ENCODE measurements at places on chromosomes 1 and 21.

DNA sequence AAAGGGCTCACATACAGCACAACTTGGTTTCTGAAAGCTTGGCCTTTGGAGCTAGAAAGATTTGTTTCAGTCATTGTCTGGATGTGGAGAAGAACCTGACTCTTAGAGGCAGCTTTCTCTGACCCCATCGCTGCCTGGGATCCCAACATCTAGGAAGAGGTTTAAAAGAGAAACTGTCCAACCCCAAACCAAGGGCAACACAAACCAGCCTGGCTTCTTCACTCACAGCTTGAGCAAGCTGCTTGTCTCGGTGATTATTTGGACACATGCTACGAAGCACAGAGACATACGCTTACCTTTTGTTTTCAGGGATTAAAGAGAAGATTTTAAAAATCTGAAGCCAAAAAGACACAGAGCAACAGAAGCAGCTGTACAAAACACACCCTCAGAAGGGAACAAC lies 109.8 kb downstream of the ETS2 start:
- DNase-seq, result no peak

GRCh38 chr1:240666568-240667198 lies 54.7 kb upstream of the GREM2 start:
- DNase-seq, result no peak

DNA sequence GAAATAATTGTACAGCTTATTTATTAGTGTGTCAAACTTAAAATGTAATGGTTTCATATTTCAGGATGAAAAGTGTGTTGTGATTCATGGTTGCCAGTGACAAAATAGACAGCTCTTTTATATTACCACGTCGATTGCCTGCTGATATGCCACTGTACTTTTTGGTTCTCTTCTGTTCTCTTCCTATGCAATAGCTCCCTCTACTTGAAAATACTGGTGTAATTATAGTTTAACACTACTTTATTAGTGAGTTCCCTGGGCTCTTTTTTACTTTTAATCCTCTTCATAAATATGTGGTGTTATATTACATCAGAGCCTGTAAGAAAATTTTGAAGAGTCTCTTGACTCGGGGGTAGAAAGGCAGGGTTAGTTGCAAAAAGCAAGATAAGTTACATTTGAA lies 111.3 kb downstream of the PATJ start:
- peak; percentile 34 for DNase-seq

DNA sequence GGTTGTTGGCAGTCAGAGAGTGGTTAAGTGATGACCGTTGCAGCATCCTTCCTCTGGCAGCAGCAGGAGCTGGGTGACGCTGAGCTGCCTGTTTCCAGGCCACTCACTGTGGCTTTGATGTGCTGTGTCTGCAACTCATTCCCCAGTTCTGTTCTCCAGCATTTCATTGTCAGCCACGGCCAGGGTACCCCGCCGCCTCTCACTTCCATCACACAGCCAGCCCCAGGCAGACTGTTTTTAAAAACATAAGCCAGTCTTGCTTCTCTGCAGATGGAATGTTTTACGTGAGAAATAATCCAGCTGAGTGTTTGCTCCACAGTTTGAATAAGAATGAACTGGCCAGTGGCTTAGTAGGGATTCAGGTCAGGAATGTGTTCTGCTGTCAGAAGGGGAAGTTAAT lies 21.5 kb upstream of the ST6GALNAC3 start:
- DNase-seq, result no peak

GRCh38 chr1:8625981-8626898 lies 191.2 kb downstream of the RERE start:
- peak; percentile 72 for DNase-seq

- DNase-seq, result peak; percentile 10
These were observed 563.9 kb upstream of the NR5A2 start for GRCh38 chr1:199463521-199464127.

GRCh38 chr21:15719976-15720375 lies 9.8 kb upstream of the USP25 start:
- no peak for DNase-seq

- no peak for DNase-seq
These were observed 4.5 kb downstream of the SH3GLB1 start for GRCh38 chr1:86708920-86709319.

GRCh38 chr1:196773713-196774112 lies 927 bp upstream of the CFHR3 start:
- DNase-seq, result no peak

DNA sequence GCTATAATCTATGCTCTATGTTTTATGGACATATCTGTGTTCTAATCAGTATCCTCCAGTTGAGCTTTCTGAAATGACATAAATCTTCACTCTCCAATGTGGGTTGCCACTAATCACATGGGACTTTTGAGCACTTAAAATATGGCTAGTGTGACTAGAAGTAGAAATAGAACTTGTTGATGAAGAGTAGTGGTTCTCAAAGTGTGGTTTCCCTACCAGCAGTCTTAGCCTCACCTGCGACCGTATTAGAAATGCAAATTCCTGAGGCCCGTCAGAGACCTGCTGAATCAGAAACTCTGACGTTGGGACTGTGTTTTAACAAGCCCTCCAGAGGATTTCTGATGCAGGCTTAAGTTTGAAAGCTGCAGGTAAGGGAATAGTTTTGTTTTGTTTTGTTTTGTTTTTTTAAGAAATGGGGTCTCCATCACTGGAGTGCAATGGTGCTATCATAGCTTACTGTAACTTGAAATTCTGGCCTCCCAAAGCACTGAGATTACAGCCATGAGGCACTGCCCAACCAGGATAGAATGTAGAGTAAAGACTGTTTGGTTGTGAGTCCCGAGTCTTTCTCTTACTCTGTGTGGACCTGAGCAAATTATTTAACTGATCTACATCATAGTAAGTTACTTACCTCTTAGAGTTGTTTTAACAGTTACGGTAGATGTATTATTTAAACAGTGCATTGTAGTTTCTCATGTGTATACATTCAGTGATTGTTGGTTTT lies 21.7 kb downstream of the GLRX2 start:
- DNase-seq, result no peak

GRCh38 chr1:116988908-116989307 lies 12.7 kb upstream of the CD101 start:
- no peak for DNase-seq

GRCh38 chr21:18493422-18493821 lies 89.8 kb upstream of the TMPRSS15 start:
- no peak for DNase-seq

- no peak for DNase-seq
These were observed 48.0 kb upstream of the ACOT11 start for GRCh38 chr1:54500107-54500431.

GRCh38 chr1:176849281-176849680 lies 315.2 kb downstream of the ASTN1 start:
- no peak for DNase-seq

DNA sequence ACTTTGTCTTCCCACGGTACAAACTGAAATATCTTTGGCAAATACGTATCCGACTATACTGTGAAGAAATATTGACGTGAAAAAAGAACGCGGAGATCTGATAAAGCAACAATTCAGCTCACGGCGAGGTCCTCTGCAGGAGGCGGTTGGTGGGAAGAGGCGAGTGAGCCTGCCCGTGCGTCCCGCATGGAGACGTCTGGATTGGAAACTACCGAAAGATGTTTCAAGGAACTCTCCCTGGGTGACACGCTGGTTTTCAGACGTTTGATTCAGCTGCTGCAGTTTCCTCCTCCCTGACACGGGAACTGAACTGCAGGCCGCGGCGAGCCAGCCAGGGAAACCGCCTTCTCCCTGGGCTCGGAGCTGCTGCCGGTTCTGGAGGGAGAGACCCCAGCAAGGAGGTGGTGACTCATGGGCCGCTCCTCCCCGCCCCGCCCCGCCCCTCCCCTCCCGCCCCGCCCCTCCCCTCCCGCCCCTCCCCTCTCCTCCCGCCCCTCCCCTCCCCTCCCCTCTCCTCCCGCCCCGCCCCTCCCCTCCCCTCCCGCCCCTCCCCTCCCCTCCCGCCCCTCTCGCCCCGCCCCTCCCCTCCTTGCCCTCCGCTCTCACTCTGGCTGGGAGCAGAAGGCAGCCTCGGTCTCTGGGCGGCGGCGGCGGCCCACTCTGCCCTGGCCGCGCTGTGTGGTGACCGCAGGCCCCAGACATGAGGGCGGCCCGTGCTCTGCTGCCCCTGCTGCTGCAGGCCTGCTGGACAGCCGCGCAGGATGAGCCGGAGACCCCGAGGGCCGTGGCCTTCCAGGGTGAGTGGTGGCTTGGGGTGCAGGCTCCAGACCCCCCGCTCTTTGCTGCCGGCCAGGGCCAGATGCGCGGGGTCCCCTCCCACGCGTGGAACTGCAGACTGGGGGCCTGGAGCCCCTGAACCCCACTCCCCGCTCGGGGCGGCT lies at the start of gene COL6A1:
COL6A1 (plus strand) TSS at position 620 of the 941 bp plus-strand sequence; CDS start at position 701, 81 bp downstream.
- peak; percentile 96 for DNase-seq

- peak; percentile 69 for DNase-seq
These were observed 240.1 kb downstream of the DISC1 start for GRCh38 chr1:231866392-231867331.

DNA sequence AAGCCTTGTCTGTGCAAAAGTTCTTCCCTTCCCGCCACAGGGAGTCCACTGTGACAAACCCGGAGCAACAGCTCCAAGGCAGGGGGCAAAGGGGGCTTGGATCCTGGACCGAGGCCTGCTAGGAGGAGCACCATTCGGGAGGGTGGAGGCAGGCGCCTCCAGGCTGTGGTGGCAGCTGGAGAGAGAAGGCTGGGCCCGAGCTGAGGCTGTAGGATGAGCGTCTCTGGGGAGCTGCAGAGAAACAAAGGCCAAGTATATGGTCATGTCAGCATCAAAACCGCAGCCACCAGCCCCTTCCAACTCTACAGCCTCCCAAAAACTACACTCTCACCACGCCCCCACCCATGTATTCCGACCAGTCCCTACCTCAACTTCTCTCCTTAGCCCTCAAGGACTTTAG lies 579 bp downstream of the SH3BP5L start:
- DNase-seq, result peak; percentile 58

GRCh38 chr21:44892536-44893277 lies 19.2 kb upstream of the PTTG1IP start:
- DNase-seq, result peak; percentile 86

DNA sequence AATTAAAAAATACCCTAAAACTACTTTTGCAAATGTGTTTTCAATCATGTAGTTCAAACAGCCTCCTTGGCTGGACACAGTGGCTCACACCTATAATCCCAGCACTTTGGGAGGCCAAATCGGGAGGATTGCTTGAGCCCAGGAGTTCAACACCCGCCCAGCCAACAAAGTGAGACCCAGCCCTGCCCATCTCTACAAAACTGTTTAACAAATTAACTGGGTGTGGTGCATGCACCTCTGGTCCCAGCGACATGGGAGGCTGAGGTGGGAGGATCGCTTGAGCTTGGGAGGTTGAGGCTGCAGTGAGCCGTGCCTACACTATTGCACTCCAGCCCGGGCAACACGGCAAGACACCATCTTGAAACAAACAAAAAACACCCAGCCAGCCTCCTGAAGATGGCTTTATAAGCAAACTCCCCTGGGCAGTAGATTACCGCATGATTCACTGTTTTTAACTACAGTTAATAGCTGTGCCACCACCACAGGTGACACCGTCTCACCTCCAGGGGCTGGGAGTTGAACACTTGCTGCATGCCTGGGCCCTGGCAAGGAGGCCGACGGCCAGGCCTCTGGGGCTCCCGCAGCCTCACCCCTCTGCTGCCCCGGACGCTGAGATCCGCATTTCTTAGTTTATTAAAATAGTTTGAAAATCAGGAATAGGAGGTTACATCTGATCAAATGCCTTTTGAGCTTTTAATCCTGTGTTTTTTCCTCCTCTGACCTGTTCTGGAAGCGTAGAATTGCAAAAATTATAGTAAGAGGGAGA lies 16.2 kb downstream of the PTTG1IP start:
- DNase-seq, result no peak

- no peak for DNase-seq
These were observed 30.3 kb downstream of the UBR4 start for GRCh38 chr1:19179597-19180264.

GRCh38 chr1:49048188-49048587 lies 271.5 kb upstream of the BEND5 start:
- DNase-seq, result no peak

DNA sequence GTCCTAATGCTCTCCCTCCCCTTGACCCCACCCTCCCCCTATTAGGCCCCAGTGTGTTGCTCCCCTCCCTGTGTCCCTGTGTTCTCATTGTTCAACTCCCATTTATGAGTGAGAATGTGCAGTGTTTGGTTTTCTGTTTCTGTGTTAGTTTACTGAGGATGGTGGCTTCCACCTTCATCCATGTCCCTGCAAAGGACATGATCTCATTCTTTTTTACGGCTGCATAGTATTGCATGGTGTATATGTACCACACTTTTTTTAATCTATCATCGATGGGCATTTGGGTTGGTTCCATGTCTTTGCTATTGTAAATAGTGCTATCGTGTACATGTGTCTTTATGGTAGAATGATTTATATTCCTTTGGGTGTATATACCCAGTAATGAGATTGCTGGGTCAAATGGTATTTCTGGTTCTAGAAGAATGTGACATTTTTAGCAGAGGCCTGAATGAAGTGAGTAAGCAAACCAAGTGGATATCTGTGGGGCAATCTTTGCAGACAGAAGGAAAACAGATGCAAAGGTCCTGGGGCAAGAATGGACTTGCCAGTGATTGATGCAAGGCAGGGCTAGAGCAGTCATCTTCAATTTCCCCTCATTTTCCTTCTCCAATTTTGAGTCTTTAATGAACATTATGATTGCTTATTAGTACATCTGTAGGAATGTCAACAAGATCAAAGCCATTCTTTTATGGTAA lies 50.2 kb downstream of the UBE4B start:
- peak; percentile 60 for DNase-seq

GRCh38 chr1:206834711-206835110 lies 30.7 kb upstream of the IL20 start:
- peak; percentile 60 for DNase-seq

- DNase-seq, result no peak
These were observed 50.2 kb downstream of the DPYD start for GRCh38 chr1:97870589-97870988.

GRCh38 chr1:233367057-233367803 lies 39.7 kb downstream of the MAP3K21 start:
- no peak for DNase-seq

DNA sequence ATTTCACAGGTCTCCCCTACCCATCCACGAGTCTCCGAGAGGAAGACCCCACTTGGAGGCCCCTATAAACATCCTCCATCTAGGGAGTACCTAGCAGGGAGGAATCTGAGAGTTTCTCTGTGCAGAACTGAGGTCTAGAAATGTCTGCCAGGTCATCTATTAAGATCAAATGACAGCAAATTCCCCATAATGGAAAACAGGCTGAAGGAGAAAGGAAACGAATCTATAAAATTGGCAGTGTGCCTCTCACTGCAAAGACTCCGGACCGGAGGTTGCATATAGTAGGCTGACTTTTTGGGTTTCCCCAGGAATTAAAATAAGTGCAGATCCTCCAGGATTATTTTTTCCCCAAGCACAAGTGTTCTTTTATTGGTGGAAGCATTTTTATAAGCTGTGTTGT lies 57.7 kb downstream of the NMNAT2 start:
- no peak for DNase-seq

All from GM03348 (cell line).